ENCODE measurements at places on chromosomes 4 and X.
A peak's percentile ranks its signal among the peaks of the same experiment; 100 is the strongest.

DNA sequence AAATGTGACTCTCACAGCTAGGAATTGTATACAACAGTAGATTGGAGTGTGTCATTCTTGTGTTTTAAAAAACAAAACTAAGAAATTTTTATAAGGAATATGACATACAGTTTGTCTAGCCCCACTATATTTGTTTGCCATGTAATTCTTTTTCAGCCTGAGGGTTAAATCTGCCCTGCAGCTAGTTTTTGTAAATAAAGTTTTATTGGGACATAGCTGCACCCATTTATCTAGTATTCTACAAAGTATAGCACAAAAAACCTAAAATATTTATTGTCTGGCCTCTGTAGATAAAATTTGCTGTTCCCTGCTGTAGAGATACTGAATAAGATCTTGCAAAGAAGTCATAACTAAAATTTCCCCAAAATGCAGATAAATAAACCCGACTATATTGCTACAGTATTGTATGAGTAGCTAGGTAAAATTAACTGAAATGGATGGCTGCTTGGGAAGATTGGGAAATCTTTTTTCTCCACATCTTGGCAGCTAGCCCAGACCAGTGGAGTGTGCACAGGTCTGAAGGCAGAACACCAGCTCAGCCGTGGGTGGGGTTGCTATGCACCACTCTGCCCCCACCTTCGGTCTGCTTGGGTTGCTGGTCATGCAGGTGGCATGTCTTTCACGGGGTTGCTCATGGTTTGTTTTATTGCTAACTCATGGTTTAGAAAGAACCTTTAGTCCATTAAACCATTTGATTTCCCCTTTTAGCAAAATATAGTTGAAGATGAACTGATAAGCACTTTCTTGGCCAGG, 127.9 kb downstream of the KLHL8 start:
- peak; percentile 80 for DNase-seq

- no peak for DNase-seq
These were observed 11.7 kb upstream of the NUDT9 start for GRCh38 chr4:87410679-87411078.

- no peak for DNase-seq
These were observed 190.7 kb downstream of the OR13H1 start for GRCh38 chrX:131734621-131735020.

DNA sequence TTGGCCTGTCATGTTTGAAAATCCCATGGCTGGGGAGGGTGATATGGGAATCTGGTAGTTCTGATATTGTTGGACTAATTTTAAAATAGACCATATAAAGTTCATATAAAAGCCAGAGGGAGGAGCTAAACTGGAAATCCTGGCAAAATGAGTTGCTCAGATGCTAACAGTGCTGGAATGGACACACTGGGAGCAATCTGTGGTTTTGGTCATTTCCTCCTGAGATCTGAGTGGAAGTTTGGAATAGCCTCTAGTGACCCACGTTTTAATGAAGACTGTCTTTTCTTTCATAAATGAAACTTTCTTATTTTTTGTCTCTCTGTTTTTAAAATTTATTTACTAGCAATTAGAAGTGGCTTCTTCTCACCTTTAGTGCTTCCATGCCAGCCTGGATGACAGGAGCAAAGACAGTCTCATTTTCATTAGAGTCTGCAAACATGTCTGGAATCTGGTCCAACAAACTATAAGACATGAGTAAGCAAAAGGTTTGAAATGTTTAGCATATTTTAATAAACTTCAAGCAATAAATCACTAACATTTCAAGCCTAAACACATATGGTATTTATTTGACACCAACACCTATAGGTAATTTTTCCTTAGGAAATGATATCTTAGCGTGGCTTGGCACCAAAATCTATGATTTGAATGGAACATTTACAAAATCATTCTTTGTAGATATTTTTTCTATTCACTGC, 66.6 kb downstream of the METTL14 start:
- no peak for DNase-seq

GRCh38 chr4:159383562-159383931, 280.7 kb downstream of the RAPGEF2 start:
- no peak for DNase-seq

- DNase-seq = no peak
These were observed 9.9 kb upstream of the CCNQ start for GRCh38 chrX:153608806-153609205.

DNA sequence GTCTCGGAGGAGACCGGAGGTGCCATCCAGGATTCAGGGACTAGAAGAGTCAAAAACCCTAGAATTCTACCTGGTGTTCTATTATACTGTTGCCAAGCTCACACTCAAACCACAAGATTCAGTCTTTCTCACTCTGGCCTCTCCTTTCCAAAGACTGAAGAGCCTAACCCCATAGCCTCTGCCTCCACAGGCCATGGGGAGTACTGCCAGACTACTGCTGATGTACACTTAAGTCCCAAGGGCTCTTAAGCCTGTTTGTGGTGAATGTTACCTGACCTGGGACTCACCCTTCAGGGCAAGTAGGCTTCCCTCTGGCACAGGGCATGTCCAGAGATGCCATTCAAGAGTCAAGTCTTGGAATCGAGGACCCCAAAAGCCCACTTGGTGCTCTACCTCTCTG, 58.9 kb upstream of the IRS4 start:
- DNase-seq = no peak

- DNase-seq = no peak
These were observed 202.0 kb upstream of the GRID2 start for GRCh38 chr4:92101737-92102172.

- DNase-seq = no peak
These were observed 28.5 kb downstream of the SLC25A4 start for GRCh38 chr4:185171373-185172071.

DNA sequence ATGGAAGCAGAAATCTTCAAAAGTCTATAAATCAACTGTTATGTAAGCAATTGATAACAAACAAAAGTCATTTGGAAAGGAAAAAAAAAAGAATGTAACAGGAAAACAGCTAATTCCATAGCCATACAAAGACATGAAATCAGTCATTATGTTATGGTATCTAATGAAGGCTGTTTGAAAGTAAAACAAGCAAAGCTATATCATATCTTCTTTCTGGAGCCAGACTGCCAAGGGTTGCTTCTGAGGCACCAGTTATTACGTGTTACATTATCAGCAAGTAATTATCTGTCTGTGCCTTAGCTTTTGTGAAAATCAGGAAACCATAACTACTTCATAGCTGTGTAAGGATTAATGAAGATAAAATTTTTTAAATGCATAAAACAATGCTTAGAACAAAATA, 480.2 kb downstream of the FAT4 start:
- no peak for DNase-seq

DNA sequence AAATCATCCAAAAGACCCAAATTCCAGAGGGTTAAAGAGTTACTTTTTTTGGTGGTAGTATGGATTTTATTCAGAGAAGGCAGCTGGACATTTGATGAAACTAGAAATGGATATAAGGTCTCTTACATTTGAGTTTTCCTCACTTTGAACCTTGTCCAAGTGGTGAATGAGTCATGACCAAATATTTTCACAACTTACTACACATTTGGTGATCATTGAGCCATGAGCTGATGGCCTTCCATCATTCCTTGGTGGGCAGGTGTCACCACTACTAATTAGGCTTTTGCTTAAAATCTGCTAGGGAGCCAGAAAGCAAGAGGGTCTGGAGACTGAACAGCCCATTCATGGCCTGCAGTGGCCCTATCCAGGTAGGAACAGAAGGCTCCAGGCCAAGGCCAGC, 620.2 kb upstream of the INTU start:
- DNase-seq = no peak

GRCh38 chr4:15690020-15690809, 8.6 kb downstream of the FAM200B start:
- DNase-seq = no peak

DNA sequence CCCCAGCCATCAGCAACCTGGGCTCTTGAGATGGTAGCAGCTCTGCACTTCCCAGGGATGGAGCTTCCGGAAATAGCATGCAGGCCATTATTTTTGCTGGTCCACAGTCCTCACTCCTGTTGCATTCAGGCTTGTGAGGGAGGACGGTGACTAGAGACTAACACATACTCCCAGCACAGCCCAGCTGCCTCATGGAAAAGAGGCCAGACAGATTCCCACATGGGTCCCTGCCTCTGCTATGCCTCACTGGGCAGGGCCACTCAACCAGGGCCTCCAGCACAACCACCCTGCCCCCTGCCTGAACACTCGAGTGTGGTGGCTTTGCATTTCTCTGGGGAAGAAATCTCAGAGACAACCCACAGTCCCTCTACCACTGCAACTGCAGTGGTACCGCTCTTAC, 1195.1 kb downstream of the PCDH18 start:
- no peak for DNase-seq

DNA sequence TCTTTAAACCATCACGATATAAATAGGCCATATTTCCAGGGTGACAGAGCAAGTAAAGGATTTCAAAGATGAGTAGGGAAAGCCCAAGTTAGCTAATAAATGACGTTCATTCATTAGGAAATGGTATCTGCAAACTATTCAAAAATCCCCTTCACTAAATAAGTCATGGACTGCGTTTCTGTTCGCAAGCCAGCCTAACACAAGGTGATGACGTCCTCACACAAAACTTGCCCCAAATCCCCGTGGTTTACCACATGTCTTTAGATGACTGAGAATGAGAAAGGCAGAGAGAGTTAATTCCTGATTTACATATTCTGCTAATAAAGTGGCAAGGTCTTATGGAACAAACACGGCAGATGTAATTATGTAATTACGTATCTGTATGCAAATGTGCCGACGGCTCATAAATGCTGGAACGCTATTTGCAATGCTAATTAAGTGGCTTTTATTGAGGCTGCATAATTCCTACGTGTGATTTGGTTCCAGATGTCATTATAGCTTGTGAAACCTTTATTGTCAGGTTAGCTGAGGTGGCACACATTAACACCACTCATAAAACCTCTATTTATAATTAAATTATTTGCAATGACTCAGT, 437.7 kb upstream of the FRG1 start:
- no peak for DNase-seq

DNA sequence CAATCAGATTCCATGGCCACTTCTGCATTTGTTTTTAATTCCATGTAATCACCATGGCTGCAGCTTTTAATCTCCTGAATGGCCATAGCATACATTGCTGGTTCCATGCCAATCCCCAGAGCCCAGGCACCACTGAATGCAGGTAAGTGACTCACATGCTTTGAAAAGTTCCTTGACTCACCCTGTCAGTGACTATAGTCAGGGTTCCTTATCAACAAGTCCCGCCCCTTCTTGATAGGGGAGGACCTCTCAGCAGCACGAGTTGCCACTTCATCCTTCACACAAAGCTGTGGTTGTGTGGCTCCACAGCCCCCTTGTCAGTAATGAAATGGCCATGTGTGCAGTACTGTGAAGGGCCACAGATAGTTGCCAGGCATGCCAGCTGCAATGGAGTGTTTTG, 516.6 kb downstream of the PPARGC1A start:
- DNase-seq = no peak

DNA sequence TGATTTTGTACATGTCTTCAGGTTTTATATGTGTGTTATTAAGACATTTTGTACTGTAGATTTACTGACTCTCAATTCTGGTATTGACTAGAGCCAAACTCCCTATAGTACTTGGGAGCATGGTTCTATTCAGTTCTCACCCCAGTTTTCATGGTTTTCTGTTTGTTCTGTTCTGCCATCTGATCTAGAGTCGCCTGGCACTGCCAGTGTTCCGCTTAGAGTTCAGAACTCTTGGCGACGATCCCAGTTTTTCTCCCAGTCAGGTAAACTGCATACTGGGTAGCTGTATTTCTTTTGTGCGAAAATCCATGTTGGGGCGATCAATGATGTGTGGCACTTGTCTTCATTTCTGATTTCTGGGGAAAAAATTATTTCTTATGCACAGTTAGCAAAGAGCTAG, 78.0 kb downstream of the PHOX2B start:
- no peak for DNase-seq

DNA sequence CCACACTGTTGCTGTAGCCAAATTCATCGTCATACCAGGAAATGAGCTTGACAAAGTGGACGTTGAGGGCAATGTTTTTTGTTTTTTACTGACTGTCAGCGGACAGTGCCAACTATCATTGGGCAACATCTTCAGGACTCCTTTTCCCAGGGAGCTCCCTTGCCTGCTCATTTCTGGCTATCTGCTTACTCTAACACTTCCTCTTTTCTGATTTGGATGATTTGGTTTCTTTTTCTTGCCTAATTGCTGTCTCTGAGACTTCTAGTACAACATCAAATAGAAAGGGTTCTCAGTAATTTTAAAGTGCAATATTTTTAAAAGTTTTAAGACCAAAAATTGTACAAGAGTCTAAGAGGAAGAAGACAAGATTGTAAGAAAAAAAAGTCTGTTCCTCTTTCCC, 92.0 kb upstream of the KLHL4 start:
- DNase-seq = no peak

- no peak for DNase-seq
These were observed 296.1 kb upstream of the UGT8 start for GRCh38 chr4:114302472-114302871.

- DNase-seq = no peak
These were observed 1282.2 kb downstream of the ADGRL3 start for GRCh38 chr4:62482355-62482754.

- DNase-seq = peak; percentile 66
These were observed 11.2 kb upstream of the PDGFRA start for GRCh38 chr4:54217642-54218495.

DNA sequence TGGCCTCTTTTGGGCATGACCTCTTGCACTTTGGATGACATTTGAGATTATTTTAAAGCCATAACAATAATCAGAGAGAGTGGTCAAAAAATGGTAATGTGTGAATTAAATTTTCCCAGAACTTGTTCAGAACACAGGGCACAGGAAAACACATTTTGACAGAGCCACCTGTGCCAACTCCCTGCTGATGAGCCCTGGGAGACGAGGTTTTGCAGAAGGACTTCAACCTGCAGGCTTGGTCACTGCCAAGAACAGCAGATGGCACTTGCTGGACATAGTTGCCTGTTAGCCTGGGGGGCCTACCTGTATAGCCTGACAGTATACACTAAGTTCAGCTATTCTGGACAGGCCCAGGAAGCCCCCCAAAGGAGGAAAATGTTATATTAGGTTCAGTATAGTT, 277.8 kb upstream of the EMCN start:
- no peak for DNase-seq

DNA sequence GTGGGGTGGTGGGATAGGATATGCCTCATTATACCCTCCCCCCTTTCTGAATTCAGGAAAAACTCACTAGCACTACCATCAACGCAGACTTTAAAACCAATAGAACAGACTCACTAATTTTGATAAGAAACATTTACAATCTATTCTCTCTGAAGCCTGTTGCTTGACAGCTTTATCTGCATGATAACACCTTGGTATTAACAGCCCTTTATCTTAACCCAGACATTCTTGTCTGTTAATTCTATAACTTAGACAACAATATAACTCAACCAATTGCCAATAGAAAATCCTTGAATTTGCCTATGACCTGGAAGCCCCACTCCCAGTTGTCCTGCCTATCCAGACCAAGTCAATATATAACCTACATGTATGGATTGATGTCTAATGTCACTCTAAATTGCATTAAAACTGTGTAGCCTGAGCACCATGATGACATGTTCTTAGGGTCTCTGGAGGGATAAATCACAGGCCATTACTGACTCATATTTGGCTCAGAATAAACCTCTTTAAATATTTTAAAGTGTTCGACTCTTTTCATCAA, 1.5 kb upstream of the UGT2A3 start:
- DNase-seq = no peak

Measured in hematopoietic multipotent progenitor cell treated with erythropoietin and hydrocortisone succinate and interleukin-3 and kit ligand, for 15 days (in vitro differentiated cells).